Bronchial epithelial cell (primary cell): ENCODE measurements at places on chromosomes 7 and 10.

- no peak for DNase-seq
Measured at GRCh38 chr7:64868499-64868898, 34.6 kb upstream of the ZNF273 start.

GRCh38 chr7:27917774-27918314 is 177.9 kb downstream of the TAX1BP1 start:
- DNase-seq, result peak; percentile 82

- DNase-seq, result peak; percentile 76
Measured at GRCh38 chr10:90911133-90912051, 9.5 kb downstream of the ANKRD1 start.

DNA sequence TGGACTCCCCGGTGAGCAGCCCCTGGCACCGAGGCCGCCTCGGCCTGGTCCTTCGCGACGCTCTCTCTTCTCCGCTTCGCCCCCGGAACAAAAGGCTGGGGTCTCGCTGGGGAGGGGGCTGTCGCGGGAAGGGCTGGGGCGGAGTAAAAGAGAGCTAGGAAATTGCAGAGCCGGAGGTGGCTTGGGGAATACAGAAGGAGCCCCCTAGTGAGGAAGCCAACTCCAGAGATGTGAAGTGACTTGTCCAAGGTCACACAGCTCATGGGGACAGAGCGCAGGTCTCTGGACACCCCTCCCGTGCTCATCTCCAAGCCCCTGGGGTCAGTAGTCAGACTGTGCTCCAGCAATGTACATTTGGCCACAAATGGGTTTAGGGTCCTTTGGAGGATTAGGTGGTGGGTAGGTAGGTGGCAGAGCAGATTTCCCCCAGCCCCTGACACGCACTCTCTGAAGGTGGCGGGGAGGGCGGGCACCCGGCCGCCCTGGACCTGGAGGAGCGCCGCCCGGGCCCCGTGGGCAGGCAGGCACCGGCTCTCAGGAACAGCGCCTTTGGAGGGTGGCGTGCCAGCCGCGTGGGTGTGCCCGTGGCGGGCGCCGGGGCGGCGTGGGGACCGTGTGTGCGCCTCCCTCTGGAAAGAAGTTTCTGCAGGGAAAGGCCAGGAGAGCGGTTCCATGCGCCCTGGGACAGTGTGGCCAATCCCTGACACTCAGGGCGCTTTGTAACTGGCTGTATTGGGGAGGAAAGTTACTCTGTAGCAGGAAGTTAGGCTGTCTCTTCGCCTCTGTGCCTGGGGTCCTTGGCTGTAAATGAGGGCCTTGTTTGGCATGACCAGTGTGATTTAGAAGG is 910 bp downstream of the WIPF3 start:
- DNase-seq, result no peak

GRCh38 chr10:121797490-121797889 is 130.3 kb downstream of the ATE1 start:
- DNase-seq, result no peak

GRCh38 chr7:24574386-24574785 is 1.1 kb downstream of the PALS2 start:
- DNase-seq, result no peak
